T follicular helper cell (primary cell): ENCODE measurements at places on chromosomes 3 and 15.
A peak's percentile ranks its signal among the peaks of the same experiment; 100 is the strongest.

DNA sequence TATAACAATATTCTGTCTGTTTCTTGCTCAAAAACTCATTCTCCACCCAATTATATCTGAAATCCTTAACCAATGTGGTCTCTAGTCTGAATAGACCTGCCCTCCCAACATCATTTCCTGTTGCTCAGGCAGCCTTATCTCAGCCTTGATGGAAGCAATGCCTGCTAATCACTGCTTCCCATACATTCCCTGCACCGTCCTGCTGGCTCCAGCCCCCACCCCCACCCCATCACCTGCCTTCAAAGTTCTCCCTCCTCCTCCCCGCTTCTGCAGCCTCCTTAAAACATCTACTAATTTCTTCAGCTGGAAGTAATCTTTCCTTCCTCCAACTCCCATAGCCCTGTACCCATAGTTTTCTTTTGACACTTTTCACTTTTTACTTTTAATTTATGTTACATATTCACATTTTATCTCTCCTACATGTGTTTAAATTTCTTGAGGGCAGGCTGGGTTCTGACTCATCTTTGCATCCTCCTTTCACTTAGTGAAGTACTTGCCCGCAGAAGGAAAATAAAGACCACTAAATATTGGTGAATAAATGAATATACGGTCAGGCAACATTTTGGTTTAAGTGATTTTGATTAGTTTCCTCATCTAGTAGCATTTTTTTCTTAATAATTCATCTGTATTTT is 98.2 kb downstream of the MEIS2 start:
- no peak for DNase-seq

- DNase-seq: no peak
Observed at GRCh38 chr15:67819636-67820035, 5.7 kb upstream of the SKOR1 start.

DNA sequence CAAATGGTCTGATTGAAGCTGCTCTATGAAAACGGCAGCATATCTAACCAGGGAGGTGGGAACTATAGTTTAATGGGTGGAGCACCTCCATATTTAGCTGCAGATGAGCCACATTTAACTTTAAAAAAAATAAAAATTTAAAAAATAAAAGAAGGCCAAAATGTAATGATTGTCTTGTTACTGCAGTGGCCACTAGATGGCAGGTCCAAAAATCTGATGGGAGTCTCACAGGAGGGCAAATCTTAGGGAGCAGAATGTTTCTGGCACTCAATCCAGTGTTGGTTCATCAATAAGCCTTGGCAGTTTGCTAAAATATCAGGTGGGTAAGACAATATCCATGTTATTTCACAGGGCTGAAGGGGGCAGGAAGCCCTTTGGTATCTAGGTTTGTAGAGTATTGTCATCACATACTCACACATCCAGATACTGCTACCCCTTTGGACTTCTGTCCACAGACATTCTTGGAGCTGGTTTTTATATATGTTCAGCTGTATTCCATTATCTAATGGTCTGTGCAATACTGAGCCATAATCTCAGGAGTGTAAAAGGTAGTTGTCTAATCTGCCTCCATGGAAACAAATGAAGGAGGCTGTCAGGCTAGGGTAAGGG is 233.3 kb downstream of the TIGIT start:
- no peak for DNase-seq

DNA sequence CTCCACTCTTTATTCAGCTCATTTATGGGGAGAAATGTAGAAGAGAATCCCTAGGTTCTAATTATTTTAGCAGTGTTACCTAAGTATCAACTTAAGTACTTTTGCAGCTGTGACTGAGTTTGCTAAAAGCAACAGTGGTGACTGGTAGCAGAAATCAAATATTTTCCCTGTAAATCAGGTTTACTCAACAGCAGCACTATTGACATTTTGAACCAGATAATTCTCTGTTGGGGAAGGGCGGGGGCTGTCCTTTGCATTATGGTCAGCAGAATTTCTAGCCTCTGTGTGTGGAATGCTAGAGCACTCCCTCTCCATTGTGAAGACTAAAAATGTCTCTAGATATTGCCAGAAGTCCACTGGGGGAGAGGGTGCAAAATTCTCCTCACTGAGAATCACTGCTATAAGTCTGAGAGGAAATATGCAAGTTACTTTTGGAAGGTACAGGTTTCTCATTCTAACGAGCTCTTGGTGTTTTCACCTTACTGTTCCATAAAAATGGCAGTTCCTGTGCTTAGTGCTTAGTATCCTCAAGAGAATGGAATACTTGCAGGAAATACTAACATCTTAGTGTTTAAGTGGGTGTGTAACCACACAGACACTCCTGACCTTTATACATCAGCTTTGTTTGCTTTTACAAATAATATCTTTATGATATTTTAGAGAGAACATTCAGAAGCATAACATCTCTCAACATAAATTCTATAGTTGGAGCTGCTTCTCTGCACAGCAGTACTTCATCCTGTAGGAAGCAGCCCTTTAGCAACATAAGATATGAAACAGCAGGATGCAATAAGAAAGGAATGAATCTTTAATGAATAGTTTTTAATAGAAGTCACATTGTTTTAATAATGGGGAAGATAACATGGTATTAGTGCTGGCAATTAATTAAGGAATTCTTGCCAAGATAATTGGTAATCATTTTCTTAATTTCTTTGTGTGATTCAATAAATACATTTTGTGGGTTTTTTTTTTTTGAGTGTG is 246.5 kb upstream of the GOLIM4 start:
- DNase-seq: no peak

DNA sequence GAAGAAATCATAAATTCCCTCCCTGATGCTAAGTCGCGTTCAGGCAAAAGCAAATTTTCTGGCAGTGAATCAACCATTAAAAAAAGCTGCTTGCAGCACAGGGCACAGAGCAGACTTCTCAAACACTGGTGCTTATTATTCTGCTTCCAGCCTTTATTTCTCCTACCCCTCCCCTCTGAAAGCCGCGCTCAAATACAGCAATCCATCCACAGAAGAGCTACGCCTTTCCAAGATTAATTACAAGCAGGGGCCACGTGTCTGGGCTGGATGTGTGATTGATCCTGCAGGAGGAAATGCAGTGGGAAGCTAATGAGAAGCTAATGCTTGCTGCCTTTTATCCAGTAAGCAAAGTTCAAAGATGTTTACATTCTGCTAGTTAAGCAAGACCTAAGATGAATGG is 134.9 kb upstream of the TOPAZ1 start:
- DNase-seq: no peak

DNA sequence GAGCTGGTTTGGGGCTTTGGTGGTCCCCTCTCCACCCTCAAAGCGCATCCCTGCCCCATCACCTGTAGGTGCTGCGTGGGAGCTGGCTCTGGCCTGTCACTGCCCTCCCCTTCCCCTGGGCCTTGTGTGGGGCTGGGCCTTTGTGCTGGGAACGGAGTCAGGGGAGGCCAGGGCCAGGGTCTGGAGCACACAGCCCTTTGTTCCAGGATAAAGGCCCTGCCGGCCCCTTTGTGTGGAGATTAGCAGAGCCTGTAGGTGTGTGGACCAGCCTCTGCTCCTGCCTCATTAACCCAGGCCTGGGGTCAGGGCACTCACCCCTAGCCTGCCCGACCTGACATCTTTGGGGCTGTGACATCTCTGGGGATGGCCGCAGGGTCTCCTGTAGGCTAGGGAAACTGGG is 8.9 kb downstream of the EPHB3 start:
- DNase-seq: no peak

DNA sequence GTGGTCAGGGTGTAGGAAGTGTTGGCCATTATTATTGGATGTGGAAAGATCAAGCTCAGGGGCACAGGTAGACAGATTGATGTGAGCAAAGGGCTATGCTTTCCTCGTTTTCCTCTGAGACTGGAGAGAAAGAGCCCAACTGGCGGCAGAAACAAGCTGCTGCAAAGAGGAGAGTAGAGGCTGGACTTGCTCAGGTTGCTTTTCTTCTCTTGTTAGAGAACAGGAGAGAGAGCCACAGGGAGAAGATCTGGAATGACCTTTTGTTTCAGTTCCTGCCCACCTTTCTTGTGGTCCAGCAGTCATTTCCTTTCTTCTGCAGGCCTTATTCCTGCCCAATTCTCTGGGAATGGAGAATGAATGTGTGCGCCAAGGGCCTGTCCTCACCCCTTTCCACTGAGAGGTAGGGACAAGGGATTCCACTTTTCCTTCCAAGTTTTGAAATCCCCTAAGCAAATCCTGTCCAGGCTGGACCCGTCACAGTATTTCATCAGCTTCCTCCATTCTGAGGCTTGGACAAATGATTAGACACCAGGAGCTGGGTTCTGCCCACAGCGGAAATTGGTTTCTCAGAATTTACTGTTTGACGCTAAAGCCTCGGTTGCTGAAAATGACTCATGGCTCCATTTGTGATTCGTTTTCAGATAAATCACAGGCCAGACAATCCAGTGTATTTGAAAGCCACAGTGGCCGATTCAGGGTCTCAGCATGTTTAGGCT is 16.1 kb downstream of the ZNF80 start:
- peak; percentile 32 for DNase-seq

DNA sequence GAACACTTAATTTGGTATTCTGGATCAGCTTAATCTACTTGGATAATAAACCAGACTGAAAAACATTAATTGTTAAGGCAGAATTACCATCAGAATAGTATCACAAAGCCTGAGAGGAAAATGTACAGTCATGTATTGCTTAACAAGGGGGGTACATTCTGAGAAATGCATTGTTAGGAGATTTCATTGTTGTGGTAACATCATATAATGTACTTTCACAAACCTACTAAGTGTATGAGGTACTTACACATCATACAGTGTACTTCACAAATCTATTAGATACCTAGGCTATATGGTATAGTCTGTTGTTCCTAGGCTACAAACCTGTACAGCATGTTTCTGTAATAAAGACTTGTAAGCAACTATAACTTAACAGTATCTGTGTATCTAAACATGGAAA is 68.2 kb downstream of the NBEAL2 start:
- no peak for DNase-seq

DNA sequence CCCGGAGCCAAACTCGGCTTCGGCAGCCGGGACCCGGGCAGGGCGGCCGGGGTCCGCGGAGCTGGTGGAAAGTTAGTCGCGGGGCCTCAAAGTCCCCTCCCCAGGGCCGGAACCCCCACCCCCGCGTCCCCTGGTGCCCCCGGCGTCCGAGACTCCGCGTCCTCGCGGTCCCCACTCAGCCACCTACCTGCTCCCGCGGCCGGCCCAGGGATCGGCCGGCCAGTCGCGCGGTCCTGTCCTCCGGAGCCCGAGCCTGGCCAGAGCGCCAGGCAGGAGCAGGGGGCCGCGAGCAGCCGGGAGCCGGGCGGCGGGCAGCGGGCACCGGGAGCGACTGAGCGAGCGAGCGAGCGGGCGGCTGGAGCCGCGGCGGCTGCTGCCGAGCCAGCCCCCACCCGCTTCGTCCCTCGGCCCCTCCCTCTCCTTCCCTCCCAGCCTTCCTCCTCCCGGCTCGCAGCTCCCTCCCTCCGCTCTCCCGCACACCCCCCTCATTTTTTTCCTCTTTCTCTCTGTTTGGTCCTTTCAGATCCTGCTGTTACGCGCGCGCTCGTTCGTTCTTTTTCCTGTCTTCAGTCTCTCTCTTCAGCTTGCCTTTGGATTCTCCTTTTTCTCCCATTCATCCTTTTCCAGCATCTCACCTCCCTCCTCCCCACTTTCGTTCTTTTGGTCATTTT is at the start of gene MEGF11:
TSS of gene MEGF11 (minus strand) at position 333 of the 671 bp plus-strand sequence. CDS start 125,347 bp downstream, outside the sequence.
- no peak for DNase-seq

GRCh38 chr3:71931922-71932321 is 147.0 kb upstream of the PROK2 start:
- DNase-seq: no peak

- no peak for DNase-seq
Observed at GRCh38 chr3:58898513-58898912, 151.3 kb downstream of the CFAP20DC start.

- no peak for DNase-seq
Observed at GRCh38 chr3:160735826-160736225, 20.2 kb upstream of the PPM1L start.

- no peak for DNase-seq
Observed at GRCh38 chr3:186589856-186590579, 19.5 kb downstream of the DNAJB11 start.

GRCh38 chr3:136545664-136546268 is 206.4 kb downstream of the STAG1 start:
- DNase-seq: no peak

DNA sequence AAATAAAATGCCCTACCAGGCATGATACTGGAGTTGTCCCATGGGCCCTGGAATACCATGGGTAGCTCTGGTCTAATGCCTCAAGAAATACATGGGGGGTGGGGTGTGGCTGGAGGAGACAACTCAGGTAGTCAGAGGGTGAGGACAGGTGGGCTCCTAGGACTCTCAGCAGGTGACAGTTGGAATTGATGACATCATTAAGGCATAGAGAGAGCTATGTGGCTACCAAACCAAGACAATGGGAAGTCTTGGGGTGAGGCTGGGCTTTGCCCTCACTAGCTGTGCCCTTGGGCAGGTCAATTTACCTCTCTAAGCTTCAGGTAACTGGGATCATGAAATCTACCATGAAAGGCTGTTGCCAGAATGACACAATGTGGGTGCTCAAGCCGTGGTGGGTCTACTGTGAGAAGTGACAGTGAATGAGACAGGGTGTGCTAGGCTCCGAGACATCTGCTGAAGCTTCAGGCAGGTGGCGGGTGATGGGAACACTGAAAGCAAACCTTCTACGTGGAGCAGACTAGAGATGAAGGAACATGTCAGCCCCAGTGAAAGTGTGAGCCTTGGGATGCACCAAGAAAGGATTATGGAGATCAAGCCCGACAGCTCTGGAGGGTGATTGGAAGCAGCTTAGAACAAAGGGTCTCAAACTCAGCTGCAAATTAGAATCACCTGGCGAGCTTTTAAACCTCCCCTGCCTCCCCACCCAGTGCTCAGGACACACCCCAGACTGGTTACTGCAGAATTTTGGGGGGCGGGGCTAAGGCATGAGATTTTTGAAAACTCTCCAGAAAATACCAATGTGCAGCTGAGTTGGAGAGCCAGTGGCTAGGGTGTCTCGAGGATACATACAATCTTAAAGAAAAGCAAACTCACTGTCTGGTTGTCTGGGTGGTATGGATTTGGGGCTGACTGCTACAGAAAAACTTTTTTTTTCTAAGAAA is 21.5 kb downstream of the SLC6A20 start:
- no peak for DNase-seq

DNA sequence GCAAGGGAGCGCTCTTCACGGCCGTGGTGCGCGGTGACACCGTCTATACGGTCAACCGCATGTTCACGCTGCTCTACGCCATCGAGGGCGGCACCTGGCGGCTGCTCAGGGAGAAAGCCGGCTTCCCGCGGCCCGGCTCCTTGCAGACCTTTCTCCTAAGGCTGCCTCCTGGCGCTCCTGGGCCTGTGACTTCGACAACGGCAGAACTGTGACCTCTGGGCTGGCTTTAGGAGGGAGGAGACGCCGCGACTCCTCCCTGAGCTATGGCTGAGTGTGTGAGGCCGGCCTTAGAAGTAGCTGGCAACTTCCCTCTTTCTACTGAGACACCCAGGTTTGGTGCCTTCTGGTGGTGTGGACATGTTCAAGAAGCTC is 1.4 kb downstream of the KBTBD13 start:
- DNase-seq: peak; percentile 18
